Esophagus mucosa (tissue), 1 donor: ENCODE measurements at places on chromosomes 2 and 18. TPM values are rescaled to one million over a fixed set of nuclear protein-coding genes. Genes with fewer than 3 reads are reported as not detected.
A peak's percentile ranks its signal among the peaks of the same experiment; 100 is the strongest.

GRCh38 chr2:76759634-76760366, 762.4 kb downstream of the LRRTM4 start:
- no peak for ATAC-seq

DNA sequence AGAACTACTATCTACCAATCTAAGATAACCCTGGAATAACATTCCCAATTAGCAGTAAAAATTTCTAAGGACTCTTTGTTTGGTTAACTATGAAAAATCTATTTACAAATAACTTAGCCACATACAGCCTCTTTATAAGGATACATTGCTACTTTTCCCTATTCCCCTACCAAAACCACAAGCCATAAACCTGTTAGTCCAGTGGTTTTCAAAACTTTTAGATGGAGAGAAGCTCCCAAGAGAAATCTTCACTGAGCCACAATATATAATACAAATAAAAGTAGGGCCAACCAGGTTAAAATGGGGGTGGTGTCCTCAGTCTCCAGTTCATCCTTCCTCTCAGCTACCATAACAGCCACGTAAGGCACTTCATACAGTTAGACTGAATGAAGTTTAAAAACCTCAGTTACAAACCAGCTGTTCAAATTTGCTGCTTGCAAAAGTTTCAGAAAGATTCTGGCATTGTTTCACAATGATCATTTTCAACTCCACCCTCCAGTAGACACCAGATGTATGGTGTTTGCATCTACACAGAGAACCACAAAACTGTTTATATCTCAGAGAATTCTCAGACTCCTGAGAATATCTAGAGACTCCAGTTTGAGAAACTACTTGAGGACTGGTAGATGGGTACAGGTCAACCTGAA, 26.0 kb downstream of the SOS1 start:
- ATAC-seq, result no peak

- no peak for ATAC-seq
Measured at GRCh38 chr2:229237270-229237669, 33.8 kb downstream of the PID1 start.

DNA sequence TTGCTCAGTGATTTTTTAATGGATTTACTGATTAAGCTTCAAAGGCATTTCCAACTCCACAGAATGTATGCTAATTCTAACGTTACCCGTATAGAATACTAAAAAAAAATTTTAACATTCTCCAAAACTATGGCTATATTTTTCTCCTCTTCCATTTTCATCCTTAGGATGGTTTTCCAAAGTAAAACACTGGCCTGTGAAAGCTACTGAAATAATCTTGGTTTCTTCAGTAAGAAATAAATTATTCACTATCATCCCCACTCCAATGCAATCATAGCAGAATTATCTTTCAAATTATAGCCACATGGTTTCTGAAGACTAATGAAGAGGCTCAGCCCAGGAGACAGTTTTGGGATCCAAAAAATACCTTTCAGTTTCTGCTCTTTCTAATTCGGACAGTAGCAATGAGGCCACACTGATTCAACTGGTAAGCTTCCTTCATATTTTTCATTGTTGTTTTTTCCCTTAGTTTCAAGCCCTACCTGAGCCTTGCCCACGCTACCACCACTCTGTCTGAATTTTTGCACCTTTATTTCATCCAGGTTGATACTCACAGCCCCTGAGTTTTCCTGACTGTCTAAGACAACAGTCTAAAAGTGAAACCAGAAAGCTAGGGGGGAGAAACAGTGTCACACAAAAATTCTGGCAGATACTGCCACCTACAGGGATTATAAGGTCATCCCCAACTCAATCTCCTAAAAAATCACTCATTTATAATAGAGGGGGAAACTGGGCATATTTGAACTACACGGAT, 887.9 kb downstream of the NRXN1 start:
- ATAC-seq, result peak; percentile 58

DNA sequence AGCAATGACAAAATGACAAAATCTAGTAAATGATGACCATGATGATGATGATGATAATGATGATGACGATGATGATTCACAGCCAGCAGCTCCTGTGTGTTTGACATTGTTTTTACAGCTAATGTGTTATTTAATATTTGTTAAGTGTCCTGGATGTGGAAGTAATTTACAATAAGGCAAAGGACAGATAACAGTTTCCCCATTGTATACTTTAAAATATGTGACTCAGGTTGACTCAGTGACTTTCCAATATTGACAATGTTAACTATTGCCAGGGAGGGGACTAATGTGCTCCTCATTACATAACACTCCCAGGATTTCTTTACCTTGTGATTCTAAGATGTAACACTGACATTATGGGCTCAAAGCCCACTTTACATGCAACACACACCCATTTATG, 602.2 kb downstream of the FBXO15 start:
- no peak for ATAC-seq

- no peak for ATAC-seq
Measured at GRCh38 chr2:239538357-239539052, 137.7 kb upstream of the HDAC4 start.

GRCh38 chr2:100812116-100812515, 7.8 kb upstream of the NPAS2 start:
- no peak for ATAC-seq

DNA sequence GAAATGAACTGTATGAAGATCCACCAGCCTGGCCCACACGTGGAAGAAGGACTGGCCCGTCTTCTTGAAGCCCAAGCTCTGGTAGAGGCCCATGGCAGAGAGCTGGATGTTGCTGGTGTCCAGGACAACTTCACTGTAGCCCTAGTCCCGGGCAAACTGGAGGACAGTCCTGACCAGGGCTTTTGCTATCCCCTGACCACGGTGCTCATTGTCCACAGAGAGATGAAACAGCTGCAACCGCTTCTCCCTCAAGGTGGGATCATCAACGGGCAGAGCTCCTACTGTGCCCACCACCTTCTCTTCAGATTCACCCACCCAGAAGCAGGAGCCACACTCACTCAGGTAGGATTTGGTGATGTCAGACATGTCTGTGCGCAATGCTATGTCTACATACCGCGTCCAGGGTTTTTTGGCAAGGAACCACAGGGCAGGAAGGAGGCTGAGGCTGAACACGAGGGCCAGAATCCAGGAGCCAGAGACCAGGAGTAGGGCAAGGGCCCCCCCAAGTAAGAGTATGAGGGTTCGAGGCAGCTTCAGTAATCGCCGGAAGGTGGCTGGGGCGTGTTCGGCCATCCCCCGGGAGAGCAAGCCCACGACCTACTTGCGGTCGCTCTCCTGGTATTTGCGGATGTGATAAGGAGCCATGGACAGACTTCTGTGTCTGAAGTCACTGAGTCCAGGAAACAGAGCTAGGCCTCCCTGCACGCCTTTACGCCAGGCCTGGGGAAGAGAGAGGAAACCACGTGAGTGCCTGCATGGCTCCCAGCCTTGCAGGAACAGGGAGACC, 36.3 kb downstream of the TPRKB start:
- no peak for ATAC-seq

DNA sequence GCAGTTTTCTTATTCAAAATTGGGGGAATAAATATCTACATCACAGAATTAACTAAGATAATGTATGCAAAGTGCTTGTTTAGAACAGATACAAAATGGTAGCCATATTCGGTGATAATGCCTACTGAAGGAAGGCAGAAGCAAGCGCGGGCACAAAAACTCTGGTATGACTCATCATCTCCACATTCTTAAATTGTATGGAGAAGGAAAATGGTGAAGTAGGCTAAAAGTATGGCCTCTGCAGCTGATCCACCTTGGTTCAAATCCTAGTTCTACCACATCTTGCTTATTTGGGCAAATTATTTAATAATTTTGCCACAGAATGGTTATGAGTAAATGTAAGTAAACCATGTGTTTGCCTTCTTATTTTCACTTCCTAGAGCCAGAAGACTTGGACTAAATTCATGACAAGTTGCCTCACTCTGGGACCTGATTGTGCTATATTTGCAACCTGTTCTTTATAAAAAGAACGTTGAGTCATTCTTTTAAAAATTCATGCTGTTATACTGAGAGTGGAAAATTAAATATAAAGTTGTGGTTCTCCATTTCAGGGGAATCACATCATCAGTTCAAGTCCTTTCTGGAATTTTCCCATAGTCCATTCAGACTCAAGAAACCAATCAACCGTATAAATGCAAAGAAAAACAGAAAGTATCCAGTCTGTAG, 9.0 kb upstream of the CDK15 start:
- no peak for ATAC-seq

GRCh38 chr2:120945832-120946499, 210.3 kb downstream of the GLI2 start:
- no peak for ATAC-seq

DNA sequence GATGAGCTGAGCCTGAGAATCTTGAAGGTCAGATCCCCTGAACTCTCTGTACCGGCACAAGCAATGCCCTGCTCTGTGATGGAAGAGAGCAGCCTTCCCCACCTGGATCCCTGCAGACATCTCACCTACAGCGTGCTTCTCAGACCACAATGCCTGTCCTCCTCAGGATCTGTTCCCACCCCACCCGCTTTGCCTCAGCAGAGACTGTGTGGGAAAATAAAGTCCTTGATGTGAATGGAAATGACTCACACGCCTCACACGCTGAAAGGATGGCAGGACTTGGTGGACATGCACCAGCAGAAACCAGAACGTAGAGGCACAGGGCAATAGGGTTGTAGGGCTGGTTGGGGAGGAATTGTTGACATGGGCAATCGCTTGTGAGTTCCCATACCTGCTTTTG, 117.9 kb upstream of the POU3F3 start:
- no peak for ATAC-seq

The LYPD1 gene
- 1.6 TPM for total RNA-seq

The CDH2 gene
- total RNA-seq, result not detected
